ENCODE measurements at places on chromosomes 1 and 21.

DNA sequence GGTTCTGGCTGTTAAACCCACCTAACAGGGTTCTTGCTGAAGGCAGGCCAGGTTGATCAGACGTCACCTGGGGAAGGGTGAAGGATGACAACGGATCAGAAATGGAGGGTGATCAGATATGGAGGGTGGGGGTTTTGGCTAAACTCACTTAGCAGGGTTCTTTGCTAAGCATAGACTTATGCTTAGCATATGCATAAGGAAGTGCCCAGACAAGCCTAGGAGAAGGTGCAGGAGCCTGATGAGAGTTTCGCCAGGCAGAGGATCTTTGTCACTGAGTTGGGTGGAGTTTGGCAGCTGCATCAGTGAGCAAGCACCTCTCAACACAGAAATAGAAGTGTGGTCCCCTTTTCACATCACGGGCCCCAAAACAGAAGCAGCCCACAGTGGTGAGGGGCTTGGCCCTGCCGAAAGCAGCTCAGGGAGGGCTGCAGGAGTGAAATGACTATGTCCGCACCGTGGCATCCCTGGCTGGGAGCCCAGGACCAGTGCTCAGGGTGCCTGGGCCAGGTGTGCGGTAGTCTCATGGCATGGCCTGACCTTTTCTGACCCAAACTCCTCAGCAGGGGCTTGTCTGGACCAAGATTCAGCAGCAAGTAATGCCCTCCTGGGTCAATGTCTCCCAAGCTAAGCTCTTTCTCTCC, 101.6 kb downstream of the AJAP1 start:
- DNase-seq: no peak

GRCh38 chr1:183588827-183589226, 1.4 kb downstream of the NCF2 start:
- peak; percentile 28 for DNase-seq

- no peak for DNase-seq
Measured at GRCh38 chr1:92259350-92259749, 39.4 kb downstream of the GLMN start.

DNA sequence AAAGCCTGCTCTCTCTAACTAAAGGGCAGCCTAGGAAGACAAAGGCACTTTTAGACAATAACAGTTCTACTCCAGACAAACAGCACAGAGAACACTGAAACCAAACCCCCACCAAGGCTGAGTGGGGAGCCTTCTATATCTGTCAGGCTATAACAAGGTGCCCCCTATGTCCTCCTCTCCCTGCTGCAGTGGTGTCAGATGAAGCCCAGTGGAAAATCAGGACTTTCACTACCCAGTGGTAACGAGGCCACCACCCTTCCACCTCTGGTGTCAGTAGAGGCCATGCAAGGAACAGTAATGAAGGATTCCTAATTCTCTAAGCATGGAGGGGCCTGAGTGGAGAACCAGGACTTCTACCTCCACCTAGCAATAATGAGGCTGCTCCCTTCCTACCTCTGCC, 83.7 kb downstream of the ZSWIM5 start:
- no peak for DNase-seq

- DNase-seq: no peak
Measured at GRCh38 chr1:28566931-28567330, 14.0 kb downstream of the TRNAU1AP start.

DNA sequence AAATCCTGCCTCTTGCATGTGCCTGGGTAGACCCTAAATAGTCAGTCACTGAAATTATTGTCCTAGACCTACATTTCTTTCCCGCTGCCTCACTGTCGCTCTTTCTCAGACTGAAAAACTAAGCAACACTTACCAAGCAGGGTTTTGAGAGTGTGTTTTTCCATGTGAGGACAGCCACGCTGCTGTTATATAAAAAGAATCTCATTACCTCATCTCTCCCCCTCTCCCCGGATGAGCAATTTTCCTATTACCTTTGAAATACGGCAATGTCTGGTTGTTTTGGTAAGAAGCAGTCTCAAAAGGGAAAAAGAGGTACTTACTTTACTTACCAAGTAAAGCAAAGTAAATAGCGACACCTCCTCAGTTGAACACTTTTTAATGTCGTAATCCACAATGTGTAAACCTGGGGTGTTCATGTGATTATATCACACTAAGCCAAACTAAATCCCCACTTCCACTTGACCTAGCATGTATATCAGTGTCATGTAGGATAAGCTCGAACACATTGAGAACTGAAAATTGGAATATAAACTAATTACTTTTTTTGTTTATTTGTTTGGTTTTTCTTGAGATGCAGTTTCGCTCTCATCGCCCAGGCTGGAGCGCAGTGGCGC, 12.2 kb upstream of the VN1R5 start:
- no peak for DNase-seq

- peak; percentile 40 for DNase-seq
Measured at GRCh38 chr1:12052008-12052573, 11.0 kb upstream of the TNFRSF8 start.

GRCh38 chr21:25501462-25501861, 105.8 kb downstream of the MRPL39 start:
- DNase-seq: no peak

DNA sequence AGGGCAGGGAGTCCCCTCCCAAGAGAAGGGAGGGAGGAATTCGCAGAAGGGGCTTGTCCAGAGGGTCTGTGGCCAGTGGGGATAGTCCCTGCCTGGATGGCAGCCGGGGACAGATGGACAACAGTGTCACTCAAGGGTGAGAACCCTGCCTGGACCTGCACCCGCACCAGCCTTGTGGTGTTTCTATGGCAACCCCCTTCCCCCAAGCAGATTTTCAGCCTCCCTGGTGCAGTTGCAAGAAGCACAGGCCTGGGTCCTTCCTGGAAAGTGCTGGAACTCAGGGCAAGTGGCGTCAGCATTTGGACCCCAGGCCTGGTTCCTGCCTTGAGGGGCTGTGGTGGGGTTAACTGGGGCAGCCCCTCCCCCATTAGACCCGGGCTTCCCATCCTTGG, 83.8 kb upstream of the ACTL8 start:
- no peak for DNase-seq

GRCh38 chr21:34630536-34631143, 15.7 kb upstream of the RCAN1 start:
- peak; percentile 67 for DNase-seq

GRCh38 chr1:30008998-30009657, 714.3 kb downstream of the MATN1 start:
- DNase-seq: no peak

DNA sequence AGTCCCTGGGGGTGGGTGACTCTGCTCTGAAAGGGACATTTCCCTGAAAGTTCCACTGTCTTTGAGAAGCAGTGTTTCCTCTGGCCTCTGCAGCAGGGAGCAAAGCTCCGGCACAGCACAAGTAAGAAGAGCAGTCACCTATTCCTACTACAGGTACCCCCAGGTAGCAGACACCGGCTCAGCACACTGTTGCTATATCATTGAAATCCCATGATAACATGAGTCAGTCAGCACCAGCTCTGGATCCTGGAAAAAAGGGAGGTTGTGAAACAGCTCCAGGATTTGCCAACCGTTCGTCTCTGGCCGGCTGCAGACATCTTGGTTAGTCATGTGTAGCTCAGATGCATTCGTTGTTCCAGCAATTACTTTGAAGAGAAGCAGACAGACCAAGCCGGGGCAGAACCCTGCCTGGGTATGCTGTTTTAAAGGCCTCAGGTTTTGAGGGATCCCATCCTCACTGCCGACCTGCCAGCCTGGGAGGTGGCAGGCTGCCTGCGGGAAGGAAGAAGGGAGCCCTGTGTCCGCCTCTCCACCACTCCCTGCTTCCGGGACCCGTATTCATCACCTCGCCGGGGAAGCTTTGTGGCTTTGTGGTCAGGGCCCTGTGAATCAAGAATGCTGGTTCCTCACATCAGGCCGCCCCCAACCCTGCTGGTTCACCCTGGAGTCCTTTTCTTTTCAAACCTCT, 139.2 kb downstream of the CLIC6 start:
- DNase-seq: peak; percentile 56

- DNase-seq: no peak
Measured at GRCh38 chr1:228544921-228545591, 57.9 kb downstream of the RNF187 start.

DNA sequence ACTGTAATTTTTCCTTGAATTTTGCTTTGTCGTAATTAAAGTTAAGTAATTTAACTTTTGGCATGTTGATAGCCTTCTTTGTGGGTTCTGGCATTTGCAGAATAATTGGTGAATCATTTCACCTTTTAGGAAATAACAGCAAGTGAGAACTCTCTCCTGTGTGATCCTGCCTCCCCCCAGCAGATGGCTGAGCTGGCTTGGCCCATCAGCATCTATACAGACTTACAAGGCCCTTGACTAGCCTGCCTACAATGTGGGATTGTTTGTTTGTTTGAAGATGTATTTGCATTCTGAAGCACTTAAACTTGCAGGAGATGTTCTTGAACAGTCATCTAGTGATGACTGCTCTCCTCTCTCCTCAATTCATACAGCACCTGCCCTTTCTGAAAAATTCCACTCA, 55.9 kb downstream of the MACO1 start:
- DNase-seq: no peak

GRCh38 chr1:176880955-176881595, 283.4 kb downstream of the ASTN1 start:
- DNase-seq: peak; percentile 17

- DNase-seq: no peak
Measured at GRCh38 chr1:173688300-173688699, 18.6 kb upstream of the ANKRD45 start.

- no peak for DNase-seq
Measured at GRCh38 chr1:20551945-20552727, at the start of gene FAM43B. FAM43B (plus strand) TSS chr1:20552573; CDS start chr1:20552974, 401 bp downstream.

DNA sequence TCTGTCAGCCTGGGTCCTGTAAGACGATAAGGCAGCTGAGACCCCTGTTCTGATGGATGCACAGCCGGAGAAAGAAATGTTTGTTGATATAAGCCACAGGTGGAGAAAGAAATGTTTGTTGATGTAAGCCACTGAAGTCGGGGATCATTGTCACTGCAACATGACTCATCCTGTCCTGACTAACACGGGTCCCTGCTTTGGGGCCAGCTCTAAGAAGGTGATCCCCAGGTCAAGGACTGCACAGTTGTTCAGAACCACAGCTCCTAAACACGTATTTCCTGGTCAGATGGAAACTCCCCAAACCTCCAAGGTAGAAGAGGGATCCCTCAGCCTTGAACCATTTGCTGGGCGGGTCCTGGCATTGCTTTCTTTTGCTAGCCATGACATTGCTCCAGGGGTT, 86.4 kb upstream of the IGSF21 start:
- no peak for DNase-seq

- DNase-seq: peak; percentile 30
Measured at GRCh38 chr21:17931080-17931479, 111.9 kb upstream of the C21orf91 start.

DNA sequence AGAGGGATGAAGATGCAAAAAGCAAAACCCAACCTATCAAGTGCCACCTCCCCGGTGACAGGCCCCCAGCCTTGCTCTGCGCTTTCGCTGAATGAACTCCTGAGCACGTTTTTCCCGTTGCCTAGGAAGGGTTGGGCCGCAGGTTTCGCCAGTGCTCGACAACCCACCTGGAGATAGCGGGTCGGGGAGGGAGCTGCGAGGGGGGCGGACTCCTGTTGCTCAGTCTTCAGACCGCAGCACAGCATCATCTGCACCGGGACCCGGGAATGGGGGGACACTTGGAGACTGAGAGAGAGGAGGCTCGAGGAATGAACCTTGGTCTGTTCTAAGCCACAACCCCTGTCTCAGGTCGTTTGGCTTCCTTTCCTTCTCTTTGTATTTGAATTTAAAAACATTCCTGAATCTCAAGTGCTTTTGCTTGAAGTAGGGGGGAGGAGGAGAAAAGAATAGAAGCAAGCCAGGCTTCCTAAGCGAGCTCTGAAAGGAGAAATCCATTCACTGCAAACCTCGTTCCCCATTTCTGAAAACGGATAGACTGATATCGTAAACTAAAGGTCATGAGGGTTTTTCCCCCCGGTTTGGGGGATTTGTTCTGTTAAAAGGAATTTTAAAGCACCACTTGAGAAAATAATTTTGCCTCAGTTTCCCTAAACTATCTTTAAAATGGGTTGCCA, 1.2 kb downstream of the AK5 start:
- DNase-seq: no peak

DNA sequence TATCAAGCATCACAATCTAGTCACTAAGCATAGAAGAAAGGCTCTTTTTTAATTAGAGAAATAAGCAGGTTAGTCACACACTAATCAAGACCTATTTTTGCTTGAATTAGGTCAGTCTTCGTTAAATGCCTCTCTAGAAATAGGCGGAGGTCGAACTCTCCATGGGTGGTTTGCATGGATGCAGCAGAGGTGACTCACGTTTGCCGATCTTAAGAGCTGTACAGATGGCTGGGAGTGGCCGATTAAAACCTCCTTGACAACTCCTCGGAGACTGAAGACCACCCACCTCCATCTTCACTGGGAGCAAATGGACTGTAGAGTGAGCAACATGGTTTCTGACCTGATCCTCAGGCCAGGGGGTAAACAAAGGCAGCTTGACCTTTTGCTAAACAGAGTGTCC, 249.3 kb downstream of the ZNF648 start:
- no peak for DNase-seq

DNA sequence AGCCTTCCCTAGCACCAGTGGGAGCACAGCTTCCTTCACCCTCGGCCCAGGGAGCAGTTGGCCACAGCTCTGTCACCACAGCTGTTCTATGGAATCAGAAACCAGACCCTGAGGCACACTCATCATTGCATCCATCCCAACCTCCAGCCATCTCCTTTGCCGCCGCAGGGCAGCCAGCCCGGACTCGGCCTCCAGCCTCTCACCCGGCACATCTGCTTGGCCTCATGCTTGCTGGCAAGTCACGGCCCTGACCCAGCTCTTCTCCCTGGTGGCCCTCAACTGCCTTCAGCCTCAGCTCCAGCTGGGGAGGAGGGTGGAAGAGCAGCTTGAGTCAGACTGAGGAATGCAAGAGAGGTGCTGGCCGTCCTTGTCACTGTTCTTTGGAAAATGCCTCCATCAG, 59.8 kb downstream of the TOR1AIP2 start:
- no peak for DNase-seq

DNA sequence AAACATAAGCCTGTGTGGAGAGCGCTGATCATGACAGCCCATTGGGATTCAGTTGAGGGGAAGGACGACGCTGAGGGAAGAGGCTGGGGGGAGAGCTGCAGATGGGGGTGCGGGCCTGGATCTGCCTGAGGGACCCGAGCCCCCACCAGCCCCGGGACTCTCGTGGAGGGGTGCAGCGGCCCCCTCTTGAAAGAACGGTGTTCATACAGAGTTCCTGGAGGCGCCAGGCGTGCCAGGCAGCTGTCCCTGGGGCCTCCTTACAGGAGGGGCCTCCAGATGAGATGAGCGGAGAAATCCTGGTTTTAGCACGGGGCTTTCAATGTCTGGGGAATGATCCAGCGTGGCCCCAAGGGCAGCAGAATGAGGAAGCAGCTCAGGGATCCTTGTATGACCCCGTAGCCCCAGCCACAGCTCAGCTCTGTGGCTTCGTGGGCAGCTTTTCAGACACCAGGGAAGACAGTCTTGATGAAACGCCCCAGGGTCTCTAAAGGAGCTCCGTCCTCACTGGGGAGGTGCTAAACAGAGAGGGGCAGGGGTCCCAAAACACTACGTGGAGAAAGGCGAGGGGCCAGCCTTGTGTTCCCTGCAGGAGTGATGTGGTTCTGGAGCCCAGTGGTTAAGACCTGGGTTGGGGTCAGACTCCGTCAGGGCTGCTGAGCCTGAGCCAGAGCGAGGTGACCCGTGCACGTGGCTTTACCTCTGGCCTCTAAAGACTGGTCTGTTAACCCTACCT, 7.2 kb upstream of the DSCAM start:
- DNase-seq: no peak

- no peak for DNase-seq
Measured at GRCh38 chr21:43824333-43825241, 35.2 kb downstream of the RRP1 start.

- DNase-seq: no peak
Measured at GRCh38 chr1:89170170-89171066, 5.4 kb downstream of the GBP7 start.

GRCh38 chr1:179775009-179775408, 31.9 kb downstream of the FAM163A start:
- DNase-seq: no peak

GRCh38 chr1:235504122-235504493, at the start of gene B3GALNT2:
B3GALNT2 (minus strand) TSS chr1:235504452; CDS start chr1:235504252, 200 bp downstream.
- DNase-seq: no peak

Measured in CD4-positive, alpha-beta T cell treated with Interleukin-2 at 100 ng/mL for 4 hours (primary cell).